ENCODE measurements at places on chromosomes 16 and 17. TPM values are rescaled to one million over a fixed set of nuclear protein-coding genes. Genes with fewer than 3 reads are reported as not detected.

DNA sequence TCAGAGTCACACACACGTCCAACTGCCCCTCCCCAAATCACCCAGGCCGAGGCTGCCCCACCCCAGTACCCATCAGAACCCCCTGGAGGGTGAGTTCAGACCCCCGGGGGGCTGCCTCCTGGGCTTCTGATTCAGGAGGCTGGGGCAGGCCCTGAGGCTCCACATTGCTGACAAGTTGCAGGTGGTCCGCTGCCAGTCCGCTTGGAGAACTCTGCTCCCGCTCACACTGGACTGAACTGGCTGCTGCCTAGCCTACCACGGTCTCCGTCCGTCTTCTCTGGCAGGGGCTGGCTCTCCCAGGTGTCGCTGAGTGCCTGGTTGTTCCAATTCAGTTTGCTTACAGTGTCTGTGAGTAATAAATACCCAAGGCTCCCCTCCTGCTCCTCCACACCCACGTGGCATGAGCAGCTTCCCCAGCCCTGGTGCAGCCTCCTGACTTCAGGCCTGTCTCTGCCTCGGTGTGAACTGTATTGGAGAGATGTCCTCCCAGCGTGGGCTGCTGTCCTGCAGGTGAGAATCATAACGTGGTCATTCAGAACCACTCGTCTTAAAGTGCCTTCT is 163.4 kb downstream of the LAT start:
- H3K4me1 ChIP-seq = peaks cover 4% of the 10 kb centered on the region
- no peak overlapping the region for H3K4me3 ChIP-seq
- H3K27me3 ChIP-seq = no peaks in the 10 kb centered on the region
- DNase-seq = no peak

DNA sequence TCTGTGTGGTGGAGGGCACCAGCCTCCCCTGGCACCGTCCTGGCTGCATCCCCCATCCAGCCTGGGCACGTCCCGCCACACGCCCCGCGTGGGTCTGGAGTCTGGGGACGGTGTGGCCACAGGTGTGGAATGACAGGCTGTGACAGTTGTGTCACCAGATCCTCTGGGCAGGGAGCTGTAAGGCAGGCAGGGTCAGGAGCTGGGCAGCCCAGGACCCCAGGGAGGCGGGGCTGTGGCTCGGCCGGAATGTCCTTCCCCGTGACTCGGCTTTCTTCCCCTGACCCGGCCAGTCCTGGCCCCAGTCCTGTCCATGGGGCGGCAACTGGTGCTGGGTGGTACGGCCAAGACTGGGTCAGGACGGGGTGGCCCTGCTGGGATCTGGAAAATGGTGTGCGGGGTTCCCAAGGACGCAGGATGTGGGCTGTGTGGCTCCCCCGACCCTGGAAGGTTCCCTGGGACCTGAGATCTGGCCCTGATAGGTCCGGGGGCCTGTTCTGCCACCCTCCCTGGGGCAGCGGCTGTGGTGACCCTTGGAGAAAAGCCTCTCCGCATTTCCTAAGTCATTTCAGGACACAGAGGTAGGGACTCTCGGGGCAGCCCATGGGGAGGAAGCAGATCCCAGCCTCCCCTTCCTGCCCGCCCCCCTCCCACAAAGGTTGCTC is 3.3 kb upstream of the SLC16A3 start:
- no peaks in the 10 kb centered on the region for H3K36me3 ChIP-seq
- no peak for DNase-seq
- no peaks in the 10 kb centered on the region for H3K4me1 ChIP-seq
- H3K27me3 ChIP-seq = peaks cover 13% of the 10 kb centered on the region
- no peak overlapping the region for H3K27ac ChIP-seq
- no peak overlapping the region for H3K4me3 ChIP-seq

DNA sequence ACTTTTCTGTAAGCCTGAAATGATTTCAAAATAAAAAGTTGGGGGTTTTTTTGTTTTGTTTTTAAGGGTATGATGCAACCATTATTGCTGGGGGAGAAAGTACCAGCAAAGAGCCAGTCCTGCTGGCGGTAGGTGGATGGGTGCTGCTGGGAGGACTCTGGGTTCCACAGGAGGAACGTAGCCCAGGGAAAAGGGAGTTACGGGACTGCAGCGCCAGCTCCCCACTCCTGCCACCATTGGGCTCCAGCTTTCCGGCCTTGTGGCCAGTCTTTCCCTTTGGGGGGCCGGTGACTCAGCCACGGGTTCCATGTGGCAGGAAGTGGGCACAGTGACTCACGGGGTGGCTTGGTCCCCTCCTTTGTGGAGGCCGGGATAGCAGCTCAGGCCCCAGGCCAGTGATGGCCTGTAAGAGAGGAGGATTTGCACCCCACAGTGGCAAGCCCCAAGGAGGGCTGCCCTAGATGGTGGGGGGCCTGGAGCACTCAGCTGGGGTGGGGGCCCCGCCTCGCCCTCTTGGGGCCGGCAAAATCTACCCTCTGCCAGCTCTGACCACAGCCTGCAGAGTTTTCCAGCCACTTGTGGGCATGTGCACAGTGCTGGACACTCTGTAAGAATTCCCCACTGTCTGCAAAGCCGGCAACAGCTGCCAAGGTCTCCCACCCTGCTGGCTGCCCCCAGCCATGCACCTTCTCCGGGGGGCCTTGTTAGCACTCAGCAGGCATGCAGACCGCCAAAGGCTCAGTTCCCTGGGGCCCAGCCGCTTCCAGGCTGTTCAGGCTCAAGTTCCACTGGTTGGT is 30.4 kb downstream of the SOCS3 start:
- H3K4me1 ChIP-seq = peaks cover 20% of the 10 kb centered on the region
- no peaks in the 10 kb centered on the region for H3K27me3 ChIP-seq
- H3K36me3 ChIP-seq = no peaks in the 10 kb centered on the region
- H3K27ac ChIP-seq = peak overlapping the region; percentile 6
- no peak overlapping the region for H3K4me3 ChIP-seq

DNA sequence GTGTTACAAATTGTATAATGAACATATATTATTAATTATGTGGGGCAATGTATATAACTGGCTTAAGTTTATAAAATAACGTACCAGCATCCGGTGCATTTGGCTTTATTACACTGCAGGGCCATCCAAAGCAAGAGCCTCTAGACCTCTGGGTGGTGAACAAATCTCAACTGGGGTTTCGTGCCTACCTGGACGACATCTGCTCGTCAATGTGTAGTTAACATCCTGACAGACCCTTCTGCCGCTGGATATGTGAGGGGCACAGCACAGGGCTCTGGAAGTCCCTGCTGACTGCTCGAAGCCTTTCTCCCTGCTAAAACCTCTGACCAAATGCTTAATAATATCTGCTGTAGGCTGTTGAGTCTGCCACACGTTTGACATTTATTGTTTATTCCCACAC is 2.3 kb downstream of the TMEM186 start:
- peak overlapping the region; percentile 25 for H3K4me3 ChIP-seq
- H3K27ac ChIP-seq = peak overlapping the region; percentile 5
- DNase-seq = no peak
- H3K4me1 ChIP-seq = peaks cover 33% of the 10 kb centered on the region
- H3K27me3 ChIP-seq = no peaks in the 10 kb centered on the region

DNA sequence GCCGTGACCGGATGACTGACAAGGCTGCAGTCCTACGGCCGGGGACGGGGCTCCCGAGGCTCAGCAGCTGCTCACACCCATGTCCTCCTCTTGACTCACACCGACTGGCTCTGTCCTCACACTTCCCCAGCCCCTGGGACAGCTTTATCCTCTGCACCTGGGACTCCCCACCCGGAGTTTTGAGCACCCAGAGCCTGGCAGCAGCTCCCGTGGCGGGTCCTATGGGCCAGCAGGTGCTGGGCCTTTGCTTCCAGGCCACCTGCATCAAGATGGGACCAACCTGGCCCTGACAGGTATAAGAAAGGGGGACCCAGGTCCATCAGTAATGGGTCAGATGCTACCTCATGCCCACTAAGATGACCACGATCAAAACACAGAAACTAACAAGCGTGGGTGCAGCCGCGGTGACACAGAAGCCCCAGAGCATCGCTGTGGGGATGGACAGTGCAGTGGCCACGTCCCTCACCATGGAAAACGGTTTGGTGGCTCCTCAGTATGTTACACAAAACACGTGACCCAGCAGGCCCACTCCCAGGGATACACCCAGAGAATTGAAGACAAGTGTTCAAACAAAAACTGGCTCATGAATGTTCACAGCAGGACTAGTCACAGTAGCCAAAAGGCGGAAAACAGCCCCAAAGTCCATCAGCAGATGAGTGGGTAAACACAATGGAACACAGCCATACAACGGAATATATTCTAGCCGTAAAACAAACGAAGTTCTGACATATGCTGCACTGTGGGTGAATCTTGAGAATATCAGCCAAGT is 3.3 kb upstream of the NOTUM start:
- peaks cover 14% of the 10 kb centered on the region for H3K4me1 ChIP-seq
- H3K27ac ChIP-seq = no peak overlapping the region
- no peak for DNase-seq
- peak overlapping the region; percentile 51 for H3K4me3 ChIP-seq
- no peaks in the 10 kb centered on the region for H3K36me3 ChIP-seq

- peak overlapping the region; percentile 90 for H3K27ac ChIP-seq
- H3K4me3 ChIP-seq = peak overlapping the region; percentile 81
- peaks cover 74% of the 10 kb centered on the region for H3K4me1 ChIP-seq
Measured at GRCh38 chr16:49701065-49701685, 154.7 kb downstream of the ZNF423 start.

DNA sequence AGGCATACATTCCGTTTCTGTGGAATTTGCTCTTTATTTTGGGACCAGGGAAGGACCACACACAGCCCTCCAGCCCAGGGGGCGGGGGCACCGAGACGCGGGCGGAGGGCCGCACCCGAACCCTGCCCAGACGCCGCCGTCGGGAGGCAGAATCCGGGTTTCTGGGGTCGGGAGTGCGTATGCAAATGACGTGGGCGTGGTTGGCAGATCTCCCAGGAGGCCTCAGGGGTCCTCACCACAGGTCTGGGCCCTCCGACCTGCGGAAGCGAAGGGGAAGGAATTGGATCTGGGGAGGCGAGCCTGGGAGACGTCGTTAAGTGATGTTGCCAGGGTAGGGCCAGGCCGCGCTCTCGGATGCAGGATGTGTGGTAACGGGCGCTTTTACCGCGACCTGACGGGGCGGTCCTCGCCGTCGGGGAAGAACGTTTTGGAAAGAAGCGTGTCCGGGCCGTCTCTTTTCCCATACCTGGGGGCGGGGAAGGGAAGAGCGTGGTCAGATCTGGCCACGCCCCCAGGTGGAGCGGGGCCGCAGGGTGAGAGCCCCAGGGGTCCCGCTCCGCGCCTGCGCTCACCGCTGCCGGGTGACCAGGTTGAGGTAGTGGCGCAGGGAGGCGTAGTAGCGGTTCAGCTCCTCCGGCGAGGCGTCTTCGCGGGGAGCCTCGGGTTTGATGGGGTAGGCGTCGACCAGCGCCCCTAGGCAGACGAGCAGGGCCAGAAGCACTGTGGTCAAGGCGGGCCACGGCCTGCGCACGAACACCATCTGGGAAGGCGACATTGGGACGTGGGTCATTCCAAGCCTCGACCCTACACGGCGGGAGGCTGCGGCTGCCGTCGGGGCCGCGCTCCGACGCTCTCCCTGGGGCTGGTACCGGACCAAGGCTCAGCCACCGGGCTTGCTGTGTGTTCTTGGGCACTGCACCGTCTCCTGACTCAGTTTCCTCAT is 745 bp downstream of the PYY start:
- peak overlapping the region; percentile 69 for H3K4me3 ChIP-seq
- H3K4me1 ChIP-seq = peaks cover 6% of the 10 kb centered on the region
- no peak overlapping the region for H3K27ac ChIP-seq
- no peaks in the 10 kb centered on the region for H3K36me3 ChIP-seq

Gene OMG
- total RNA-seq = not detected

DNA sequence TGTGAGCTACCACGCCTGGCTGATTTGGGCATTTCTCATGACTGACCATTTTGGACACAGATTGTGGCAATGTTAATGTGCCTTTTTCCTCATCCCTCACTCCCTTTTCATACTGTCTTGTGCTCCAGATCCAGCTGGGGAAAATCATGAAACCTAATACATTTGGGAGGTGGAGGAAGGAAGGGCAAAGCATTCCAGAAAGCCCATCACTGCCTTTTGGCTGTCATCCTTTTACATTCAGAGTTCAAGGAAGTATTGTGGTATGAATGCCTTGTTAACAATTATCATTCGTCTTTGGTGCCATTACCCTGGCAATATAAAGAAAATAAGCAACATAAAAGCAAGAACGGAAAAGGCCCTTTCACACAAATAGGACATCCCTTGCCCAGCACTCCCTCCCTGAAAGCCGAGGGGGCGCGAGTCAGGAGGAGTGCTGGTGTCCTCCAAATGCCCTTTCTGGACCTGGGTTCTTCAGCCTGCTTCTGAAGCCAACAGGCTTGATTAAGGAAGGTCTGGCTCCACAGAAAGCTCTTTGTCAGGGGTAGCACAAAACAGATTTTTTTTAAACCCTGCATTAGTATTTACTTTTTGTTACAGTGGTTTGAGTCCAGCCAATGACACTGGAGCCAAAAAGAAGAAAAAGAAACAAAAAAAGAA is 20.1 kb downstream of the NMT1 start:
- H3K36me3 ChIP-seq = peaks cover 6% of the 10 kb centered on the region
- no peaks in the 10 kb centered on the region for H3K4me1 ChIP-seq
- no peak overlapping the region for H3K27ac ChIP-seq
- H3K27me3 ChIP-seq = no peaks in the 10 kb centered on the region
- no peak for DNase-seq

DNA sequence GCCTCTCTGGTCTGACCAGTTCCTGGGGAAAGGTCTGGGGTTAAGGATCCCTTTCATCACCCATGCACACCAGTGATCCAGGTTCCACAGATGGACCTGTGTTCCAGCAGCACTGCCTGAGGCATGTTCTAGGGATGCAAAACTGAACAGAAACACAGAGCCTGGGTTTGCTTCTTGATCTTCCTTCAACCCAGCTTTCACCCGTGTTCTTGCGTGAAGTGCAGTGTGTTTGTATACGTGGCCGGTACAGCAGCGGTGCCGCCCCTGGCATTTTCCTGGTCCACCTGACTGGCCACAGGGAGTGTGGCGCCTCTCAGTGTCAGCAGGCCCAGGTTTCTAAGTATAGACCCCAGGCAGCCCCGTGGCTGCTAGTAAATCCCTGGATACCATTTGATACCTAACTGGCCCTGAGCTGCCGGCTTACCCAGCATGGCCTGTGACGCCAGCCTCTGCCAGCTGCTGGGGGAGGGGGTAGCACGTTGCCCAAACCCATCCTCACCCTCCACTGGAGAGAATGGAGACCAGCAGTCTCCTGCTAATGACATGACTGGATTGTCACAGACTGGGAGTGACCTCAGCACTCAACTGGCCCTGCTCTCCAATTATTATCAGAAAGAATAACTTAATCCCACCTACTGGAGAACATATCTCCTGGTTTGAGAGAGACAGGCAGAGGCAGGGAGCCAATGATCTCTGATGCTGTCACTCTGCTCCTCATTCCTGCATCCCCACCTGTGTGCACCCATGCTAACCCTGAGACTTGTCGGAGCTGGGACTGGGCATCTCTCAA is 59.2 kb upstream of the LGALS9 start:
- H3K27ac ChIP-seq = peak overlapping the region; percentile 65
- H3K27me3 ChIP-seq = no peaks in the 10 kb centered on the region
- H3K4me3 ChIP-seq = no peak overlapping the region
- no peaks in the 10 kb centered on the region for H3K36me3 ChIP-seq
- H3K4me1 ChIP-seq = peaks cover 39% of the 10 kb centered on the region
- no peak for DNase-seq
